ENCODE measurements at places on chromosomes 11 and 22.

- DNase-seq: no peak
Measured at GRCh38 chr11:113082341-113082955, 121.2 kb downstream of the NCAM1 start.

- no peak for DNase-seq
Measured at GRCh38 chr11:117438371-117439000, 110.8 kb downstream of the CEP164 start.

GRCh38 chr11:1918436-1919315, 827 bp upstream of the TNNT3 start:
- DNase-seq: no peak

DNA sequence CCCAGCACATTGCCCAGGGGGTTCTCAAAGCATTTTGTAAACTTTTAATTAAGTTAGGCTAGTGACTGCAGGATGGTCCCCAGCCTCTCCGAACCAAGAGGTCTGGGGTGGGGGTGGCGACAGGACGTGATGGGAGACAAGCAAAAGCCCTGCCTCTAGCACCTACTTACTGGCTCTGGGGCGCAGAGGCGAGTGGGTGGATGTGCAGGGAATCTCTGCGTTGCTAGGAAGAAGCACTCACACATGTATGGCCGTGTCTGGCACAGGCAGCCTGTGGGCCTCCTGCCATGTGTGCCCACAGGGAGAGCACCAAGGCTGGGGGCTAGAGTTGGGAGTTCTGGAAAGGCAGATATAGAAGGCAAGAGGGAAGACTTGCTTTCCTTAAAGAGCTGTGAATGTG, 6.3 kb downstream of the OPCML start:
- DNase-seq: no peak

DNA sequence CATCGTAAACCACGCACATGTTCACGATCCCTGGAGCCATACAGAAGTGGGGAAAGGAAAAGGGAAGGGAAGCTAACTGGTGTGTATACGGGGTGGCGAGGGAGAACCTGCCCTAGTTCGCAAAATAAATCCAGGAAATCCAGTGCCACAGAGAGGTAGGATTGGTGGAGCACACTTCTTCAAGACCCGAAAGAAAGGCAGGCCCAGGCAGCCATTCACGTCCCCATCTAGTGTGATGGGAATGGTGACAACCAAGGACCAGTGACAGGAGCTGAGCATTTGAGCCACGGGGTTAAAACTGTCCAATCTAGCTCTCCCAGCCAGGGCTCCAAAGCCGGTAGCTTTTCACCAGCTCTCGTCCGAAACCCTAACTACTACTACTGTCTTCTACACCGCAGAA, 53.7 kb downstream of the IGSF9B start:
- no peak for DNase-seq

DNA sequence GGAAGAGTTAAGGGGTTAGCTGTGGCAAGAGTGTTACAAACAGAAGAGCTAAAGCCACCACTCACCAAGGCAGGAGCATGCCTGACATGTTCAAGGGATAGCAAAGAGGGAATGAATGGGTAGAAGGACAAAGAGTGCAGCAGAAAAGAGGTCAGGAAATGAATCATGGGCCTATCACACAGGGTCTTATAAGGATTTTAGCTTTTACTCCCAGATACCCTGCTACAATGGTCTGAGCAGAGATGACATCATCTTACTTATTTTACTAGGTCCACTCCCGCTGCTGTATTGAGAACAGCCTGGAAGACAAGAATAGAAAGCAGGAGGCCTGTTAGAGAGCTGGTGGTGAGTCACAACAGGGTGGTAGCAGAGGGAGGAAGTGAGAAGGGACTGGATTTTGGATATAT, 9.8 kb downstream of the TRAF6 start:
- DNase-seq: no peak

DNA sequence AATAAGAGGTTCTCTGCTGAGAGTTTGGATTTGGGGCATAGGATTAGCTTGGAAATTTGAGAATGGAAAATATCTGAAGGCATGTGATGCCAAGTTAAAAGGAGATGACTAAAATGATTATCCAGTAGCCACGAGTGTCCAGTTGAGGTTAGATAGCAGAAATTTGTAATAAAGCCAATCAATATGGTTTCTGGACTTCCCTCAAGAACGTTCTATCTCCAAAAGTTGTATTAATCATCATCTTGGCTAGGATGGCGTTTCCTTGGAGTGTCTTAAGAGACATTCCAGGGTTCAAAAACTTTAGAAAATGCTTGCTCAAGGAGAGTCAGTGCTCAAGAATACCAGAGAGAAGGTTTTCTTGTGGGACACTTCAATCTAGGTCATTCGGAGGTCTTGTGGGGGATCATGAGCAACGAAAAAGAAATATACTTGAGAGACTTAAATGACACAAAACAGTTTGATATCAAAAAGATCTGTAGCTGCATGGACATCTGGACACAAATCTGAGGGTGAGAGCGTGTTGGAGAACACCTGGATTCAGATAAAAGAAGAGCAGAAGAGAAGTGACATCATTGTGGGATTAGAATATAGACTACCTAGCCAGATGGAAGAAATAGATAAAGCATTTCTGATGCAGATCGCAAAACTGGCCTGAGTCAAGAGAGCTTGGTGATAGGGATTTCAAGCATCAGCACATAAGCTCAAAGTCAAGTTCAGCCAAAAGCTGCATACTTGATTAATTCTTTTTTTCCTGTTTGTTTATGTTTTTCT, 97.7 kb downstream of the ARFGAP2 start:
- no peak for DNase-seq

DNA sequence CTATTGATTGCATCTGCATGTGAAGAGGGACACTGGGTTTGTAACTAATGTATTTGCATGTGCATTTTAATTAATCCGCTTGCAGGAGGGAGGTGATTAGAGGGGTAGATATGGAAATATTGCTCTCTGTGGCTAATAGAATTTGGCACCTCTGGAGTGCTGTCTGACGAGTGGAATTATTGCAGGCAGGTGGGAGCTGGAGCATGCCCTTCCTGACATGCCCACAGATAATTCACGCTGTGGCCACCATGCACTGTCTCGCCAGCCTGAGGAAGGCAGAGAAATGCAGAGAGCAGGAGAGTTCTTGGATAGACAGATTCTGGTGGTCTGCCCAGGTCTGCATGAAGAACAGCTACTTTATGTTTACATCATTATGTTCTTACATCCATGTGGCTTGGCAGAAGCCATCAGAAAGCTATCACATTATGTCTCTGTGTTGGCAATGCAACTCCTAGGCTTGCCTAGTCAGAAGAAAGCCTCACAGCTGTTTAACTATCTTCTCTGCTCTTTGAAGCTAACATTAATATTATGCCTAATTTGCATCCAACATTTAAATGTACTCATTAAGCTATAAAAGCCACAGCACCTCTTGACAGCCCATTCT, 89.4 kb upstream of the DRD2 start:
- no peak for DNase-seq

DNA sequence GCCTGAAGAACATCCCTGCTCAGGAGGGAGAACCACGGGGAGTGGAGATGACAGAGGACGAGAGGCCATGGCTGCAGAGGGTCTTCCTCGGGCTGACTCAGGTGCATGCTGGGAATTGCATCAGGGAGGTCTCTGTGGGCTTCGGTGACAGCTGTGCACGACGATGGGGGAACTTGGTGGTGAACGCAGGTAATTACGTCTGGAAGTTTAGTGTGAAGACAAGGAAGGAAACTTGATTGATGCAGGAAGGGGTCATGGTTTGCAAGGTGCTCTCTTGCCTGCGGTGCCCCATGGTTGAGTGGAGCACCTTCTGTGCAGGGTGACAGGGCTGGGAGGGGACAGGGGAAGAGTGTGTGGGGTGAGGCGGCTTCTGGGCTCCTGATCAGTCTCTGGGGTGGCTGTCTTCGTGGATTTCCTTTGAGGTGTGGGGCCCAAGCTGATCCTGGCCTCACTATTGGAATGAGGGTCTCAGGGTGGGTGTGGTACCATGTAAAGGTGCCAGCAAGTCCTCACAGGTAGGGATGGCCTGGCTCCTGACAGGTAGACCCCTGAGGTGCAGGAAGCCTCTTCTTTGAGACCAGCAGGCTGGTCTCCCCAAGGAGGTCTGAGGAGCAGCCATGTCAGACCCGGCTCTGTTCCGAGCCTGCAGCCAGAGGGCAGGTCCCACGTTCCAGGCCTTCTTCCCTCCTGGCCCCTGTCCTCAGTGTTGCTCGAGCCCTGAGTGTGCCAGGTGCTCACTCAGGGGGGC, 1020.1 kb downstream of the TBC1D22A start:
- no peak for DNase-seq

- no peak for DNase-seq
Measured at GRCh38 chr22:38412435-38413084, 42.4 kb downstream of the KCNJ4 start.

DNA sequence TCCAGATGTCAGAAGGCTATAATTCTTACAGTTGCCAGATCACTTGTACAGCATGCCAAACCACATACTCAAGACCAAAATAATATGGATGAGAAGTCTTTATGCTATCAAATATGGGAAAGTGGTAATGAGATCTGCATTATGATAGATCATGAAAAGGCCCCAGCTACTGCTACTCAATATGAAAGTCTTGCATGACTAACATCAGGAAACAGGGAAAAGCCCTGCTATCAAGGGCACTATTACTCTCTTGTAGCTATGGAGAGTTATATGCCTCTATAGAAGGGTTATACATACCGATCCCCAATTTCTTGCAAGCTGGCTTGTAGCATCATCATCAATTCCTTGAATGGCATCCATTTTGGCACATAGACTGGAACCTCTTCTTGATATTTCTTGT, 30.2 kb upstream of the TMPRSS5 start:
- no peak for DNase-seq

DNA sequence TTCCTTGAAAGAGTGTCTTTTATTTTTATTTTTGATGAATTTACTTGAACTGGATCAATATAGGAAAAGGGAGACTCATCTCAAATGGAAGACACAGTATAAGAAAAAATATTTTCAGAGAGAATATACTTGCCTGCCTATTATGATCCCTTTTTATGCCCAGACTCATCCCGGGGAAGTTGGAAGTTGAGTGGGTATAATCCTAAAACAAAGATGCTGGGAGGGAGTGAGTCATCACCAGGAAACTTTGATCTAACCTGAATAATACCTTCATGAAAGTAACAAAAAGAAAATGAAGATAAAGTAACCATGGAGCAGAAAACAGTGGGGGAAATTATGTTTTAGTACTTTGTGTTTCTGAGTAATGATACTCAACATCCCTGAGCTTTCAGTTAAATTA, 1514.0 kb downstream of the FAM181B start:
- DNase-seq: no peak

DNA sequence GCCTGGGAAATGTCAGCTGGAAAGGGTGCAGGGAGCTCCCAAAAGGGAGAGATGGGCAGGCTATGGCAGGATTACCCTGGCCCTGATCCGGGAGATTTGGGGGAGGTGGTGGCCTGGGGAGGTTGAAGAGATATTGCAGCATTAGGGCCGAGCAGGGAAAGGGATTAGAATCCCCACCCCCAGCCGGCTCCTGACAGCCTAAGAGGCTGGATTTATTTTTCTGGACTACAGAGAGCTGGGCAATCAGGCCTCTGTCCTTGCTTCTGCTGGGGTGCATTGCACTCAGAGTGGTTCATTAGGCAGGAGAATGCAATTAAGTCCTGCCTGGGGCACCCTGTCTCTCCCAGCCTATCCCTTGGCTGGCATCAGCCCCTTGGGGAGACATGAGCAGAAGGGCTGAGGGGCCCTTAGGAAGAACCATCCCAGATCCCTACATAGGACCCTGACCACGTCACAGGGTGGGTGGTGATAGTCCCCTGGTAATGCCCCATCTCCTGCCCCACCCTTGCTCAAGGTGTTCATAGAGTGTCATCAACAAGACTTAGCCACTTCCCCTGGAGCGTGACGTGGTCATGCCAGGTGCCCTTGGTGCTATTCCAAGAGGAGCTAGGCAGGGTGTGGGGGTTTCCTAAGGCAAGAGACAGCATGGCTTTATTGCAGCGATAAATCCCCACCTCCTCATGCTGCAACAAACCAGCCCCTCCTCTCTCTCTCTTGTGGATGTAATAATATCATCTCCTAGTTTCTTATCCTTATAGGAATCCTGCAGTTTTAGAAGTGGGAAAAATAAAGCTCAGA, 38.4 kb upstream of the KLHL35 start:
- DNase-seq: no peak

GRCh38 chr11:27233654-27234042, 129.4 kb downstream of the CCDC34 start:
- DNase-seq: no peak

DNA sequence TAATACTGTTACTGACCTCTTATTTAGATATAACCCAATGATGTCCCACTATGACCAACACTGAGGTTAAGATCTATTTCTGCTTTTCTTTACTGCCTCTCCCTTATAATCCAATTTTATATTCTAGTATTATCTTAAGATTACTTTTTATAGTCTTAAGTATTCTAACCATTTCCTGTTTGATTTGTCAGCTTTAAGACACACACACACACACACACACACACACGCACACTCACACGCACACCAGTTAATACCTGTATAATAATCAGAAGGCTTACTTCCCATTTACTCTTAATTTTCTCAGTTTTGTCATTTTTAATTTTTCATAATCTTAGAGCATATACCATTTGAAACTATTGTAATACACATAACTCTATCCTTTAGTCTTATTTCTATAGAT, 226.0 kb upstream of the C11orf87 start:
- DNase-seq: no peak

DNA sequence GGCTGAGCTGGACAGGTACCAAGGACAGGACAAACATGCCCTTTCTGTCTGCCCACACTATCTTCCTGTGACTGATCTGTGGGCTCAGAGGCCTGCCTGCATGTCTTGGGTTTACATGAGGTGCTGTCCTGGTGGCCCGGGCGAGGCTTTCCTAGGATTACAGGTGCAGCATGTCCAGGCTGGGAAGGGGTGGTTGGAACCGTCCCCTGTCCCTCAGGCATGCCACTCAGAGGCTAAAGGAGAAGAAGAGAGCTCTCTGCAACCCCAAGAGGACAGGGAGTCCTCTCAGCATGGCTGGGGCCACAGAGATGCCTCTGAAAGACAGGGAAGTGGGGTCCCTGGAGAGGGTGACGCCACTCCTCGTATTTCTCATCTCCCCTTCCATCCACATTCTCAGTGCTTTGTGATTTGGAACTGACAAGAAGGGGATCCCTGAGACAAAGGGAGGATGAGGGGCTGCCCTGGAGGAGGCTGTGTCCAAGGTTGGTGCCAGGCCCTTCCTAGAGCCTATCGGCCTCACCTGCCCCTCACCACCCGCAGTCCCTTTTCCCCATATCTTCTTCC, 64.6 kb upstream of the LMO1 start:
- DNase-seq: no peak

DNA sequence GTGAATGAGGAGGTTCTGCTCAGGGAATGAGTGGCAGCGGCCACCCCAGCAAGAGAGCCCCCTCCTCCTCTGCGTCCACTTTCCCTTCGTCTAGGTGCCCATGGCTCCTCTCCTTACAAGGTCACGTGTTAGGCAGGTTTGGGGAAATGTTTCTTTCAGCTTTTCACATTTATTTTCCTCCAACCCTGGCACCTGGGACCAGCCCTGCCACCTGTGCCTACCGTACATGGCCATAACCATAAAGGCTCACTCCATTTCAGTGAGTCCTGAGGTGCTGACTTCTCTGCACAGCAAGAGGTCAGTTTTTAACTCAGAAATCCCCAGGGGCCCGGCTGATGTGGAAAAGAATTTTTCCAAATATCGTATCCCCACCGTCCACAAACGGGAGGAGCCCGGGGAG, 71.2 kb downstream of the FLI1 start:
- DNase-seq: no peak
